ENCODE measurements at places on chromosomes 6 and 20.

DNA sequence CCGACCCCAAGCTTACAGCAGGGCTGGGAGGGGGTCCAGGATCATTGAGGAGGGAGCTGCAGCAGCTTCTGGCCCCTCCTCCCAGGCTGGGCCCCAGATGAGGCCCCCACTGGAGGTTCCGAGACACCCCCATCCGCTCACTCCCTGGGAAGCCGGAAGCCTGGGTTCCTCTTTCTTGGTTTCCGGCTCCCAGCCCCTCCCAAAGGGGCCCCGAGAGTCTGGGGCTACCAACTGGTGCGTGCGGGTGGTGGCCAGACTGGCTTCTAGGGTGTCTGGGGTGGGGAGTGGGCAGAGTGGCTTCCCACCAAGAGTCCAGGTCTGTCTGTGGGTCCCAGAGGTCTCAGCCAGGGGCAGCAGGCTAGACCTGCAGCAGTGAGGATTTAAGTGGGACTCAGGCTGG is 2.2 kb downstream of the RGS19 start:
- no peak for DNase-seq

- no peak for DNase-seq
Measured at GRCh38 chr6:141976994-141977393, 155.7 kb upstream of the GJE1 start.

DNA sequence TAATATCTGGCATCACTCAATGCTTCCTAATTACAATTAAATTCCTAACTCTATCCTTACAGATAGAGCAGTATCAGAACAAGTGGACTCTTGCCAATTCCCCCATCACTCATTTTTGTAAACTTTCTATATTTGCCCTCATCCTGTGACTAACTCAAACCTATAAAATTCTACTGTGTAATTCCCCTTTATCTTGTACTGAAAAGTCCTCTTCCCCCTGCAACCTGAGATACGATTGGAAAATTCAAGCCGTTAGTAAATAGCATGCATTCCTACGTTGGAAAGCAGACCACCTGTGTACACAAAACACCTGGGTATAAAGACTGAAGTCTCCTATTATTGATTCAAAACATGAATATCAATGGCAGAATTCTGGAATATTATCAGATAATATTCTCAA is 70.4 kb upstream of the KCNQ5 start:
- no peak for DNase-seq

GRCh38 chr6:56329271-56330050 is 82.1 kb upstream of the COL21A1 start:
- DNase-seq: no peak

DNA sequence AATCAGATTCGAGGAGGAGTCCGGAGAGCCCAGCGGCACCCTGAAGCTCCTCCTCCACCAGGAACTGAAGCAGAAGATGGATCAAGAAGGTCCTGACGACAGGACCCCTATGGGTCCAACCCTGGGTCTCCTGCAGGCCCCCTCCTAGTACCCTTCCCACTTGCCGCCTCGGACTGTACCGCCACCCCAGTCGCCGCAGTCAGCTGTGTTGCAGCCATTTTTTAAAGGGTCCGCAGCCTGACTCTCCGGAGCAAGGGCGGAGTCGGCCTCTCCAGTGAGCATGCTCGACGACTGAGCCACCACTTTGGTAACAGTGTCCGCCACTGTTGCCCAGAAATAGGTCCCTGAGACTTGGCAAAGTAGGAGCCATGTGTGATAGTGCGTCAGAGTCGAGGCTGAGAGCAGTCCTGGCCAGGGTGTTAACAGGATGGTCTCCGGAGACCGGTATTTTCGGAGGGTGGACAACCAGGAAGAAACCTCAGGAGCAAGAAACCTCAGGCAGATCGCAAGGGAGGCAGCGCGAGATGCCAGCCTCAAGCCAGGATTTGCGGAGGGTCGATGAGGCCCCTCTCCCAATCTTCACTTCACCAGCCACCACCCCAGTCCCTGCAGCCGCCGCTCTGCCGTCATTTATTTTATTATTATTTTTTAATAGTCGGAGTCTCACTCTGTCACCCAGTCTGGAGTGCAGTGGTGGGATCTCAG is 294.6 kb upstream of the ZNF337 start:
- DNase-seq: no peak

- DNase-seq: no peak
Measured at GRCh38 chr6:16420337-16420714, 181.9 kb downstream of the GMPR start.

- no peak for DNase-seq
Measured at GRCh38 chr6:122673343-122673961, 63.2 kb downstream of the PKIB start.

Measured in activated CD4-positive, alpha-beta T cell treated with anti-CD3 and anti-CD28 coated beads, Interleukin-2, amount 50 U/mL, for 4 hours (primary cell).